Endothelial cell of umbilical vein (primary cell): ENCODE measurements at places on chromosomes 3 and 15. TPM values are rescaled to one million over a fixed set of nuclear protein-coding genes. Genes with fewer than 3 reads are reported as not detected.

The GOLGA8T gene
- not detected in 2 replicates for total RNA-seq

The PLSCR4 gene
- 81.5 and 91.8 TPM in 2 replicates for total RNA-seq

The MTMR10 gene
- 65.5 and 88.5 TPM in 2 replicates for total RNA-seq

The PIK3CB gene
- 28.4 and 29.8 TPM in 2 replicates for total RNA-seq

The TATDN2 gene
- total RNA-seq, result 26.8 and 31.7 TPM in 2 replicates

GRCh38 chr3:132784502-132785025, 62.4 kb upstream of the NPHP3 start:
- no peak overlapping the region for H3K27ac ChIP-seq
- H3K36me3 ChIP-seq, result no peaks in the 10 kb centered on the region
- no peaks in the 10 kb centered on the region for H3K27me3 ChIP-seq

GRCh38 chr3:131549340-131549739, 46.6 kb upstream of the MRPL3 start:
- H3K27me3 ChIP-seq, result peaks cover 6% of the 10 kb centered on the region
- no peak overlapping the region for H3K27ac ChIP-seq
- H3K4me1 ChIP-seq, result no peaks in the 10 kb centered on the region
- DNase-seq, result no peak
- H3K4me3 ChIP-seq, result no peak overlapping the region
- no peaks in the 10 kb centered on the region for H3K36me3 ChIP-seq

DNA sequence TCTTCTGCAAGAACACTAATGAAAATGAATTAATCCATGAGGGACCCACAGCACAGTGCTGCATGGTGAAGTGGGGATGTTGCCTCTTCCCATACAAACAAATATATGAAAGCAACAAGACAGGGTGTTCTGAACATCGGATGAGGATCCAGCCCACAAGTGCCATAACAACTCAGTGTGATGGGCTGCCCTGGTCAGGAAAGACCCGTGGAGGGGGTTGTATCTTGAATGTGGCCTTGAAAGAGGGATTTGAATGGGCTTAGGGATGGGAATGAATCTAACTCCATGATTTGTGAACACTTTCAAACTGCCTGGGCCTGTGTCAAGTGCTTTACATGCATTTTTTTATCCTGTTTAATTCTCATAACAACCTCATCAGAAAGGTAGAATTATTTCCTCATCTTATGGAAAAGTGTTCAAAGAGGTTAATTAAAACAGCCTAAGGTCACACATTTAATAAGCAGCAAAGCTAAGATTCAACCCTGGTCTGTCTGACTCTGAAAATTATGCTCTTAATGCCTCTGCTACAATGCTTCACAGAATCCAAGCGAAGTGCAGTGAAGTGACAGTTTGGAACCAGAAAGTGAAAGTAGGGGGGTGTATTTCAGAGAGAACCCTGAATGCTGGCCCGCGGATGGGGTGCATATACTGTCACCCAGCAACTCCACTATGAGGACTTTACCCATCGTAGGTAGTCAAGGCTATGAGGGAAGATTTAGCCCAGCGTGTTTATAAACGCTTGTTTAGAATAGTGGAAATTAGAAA, 65.6 kb upstream of the HEG1 start:
- no peak overlapping the region for H3K27ac ChIP-seq
- H3K36me3 ChIP-seq, result no peaks in the 10 kb centered on the region
- no peaks in the 10 kb centered on the region for H3K4me1 ChIP-seq
- H3K4me3 ChIP-seq, result no peak overlapping the region
- DNase-seq, result no peak
- no peaks in the 10 kb centered on the region for H3K27me3 ChIP-seq

GRCh38 chr3:129352045-129352444, 73.4 kb downstream of the HMCES start:
- no peak overlapping the region for H3K4me3 ChIP-seq
- no peak overlapping the region for H3K27ac ChIP-seq
- no peaks in the 10 kb centered on the region for H3K36me3 ChIP-seq
- no peak for DNase-seq
- H3K4me1 ChIP-seq, result peaks cover 15% of the 10 kb centered on the region
- H3K27me3 ChIP-seq, result no peaks in the 10 kb centered on the region
